Hepatic stellate cell (primary cell): ENCODE measurements at places on chromosomes 13 and 19.

GRCh38 chr19:18636969-18637629, at the start of gene KLHL26:
Gene KLHL26 (plus strand): TSS chr19:18637028. CDS start chr19:18637055, 27 bp downstream.
- DNase-seq = no peak

DNA sequence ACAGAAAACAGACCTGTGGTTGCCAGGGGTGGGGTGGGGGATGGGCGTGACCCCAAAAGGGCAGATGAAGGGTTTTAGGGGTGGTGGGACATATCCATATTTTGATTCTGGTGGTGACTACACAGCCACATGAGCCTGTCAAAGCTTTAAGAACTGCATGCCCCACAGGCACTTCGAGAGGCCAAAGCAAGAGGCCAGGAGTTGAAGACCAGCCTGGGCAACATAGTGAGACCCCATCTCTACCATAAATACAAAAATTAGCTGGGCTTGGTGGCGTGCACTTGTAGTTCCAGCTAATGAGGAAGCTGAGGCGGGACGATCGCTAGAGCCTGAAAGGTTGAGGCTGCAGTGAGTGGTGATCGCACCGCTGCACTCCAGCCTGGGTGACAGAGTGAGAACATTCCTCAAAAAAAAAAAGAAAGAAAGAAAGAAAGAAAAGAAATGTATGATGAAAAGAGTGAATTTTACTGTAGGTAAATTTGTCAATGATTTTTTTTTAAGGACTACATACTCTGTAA, 18.9 kb upstream of the BCL3 start:
- DNase-seq = no peak

DNA sequence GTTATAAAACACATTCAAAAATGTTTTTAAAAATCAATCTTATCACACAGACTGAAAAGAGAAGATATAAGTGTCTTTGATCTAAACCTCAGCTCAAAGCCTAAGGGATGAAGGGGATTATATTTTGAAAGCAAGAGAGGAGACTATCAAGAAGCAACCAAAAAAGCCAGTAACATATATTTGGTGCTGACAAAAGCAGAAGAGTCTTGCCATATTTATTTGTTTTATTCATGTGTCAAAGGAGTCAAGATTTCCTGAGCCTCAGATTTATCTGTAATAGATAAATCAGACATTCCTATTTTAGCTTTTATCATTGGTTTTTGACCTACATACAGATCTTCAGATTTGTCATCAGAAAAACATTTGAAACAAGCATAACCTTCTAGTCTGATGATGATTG, 798.6 kb upstream of the PCDH9 start:
- DNase-seq = no peak

DNA sequence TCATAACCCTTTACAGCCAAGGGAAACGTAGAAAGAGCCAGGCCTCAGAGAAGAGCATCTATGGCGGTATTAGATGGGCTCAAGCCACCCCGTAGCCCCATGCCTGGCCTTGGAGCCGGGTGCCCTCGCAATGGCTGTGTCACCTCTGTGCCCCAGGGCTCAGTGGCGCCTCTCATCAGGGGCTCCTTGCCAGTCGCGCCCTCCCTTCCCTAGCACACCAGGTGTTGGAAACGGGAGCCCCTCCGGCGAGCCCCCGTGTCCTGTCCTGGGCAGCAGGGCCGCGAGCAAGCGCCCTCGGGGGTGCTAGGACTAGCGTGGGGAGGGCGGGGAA, 453 bp downstream of the ZNF256 start:
- DNase-seq = no peak

GRCh38 chr19:795691-796581, 1.3 kb upstream of the PTBP1 start:
- DNase-seq = no peak

DNA sequence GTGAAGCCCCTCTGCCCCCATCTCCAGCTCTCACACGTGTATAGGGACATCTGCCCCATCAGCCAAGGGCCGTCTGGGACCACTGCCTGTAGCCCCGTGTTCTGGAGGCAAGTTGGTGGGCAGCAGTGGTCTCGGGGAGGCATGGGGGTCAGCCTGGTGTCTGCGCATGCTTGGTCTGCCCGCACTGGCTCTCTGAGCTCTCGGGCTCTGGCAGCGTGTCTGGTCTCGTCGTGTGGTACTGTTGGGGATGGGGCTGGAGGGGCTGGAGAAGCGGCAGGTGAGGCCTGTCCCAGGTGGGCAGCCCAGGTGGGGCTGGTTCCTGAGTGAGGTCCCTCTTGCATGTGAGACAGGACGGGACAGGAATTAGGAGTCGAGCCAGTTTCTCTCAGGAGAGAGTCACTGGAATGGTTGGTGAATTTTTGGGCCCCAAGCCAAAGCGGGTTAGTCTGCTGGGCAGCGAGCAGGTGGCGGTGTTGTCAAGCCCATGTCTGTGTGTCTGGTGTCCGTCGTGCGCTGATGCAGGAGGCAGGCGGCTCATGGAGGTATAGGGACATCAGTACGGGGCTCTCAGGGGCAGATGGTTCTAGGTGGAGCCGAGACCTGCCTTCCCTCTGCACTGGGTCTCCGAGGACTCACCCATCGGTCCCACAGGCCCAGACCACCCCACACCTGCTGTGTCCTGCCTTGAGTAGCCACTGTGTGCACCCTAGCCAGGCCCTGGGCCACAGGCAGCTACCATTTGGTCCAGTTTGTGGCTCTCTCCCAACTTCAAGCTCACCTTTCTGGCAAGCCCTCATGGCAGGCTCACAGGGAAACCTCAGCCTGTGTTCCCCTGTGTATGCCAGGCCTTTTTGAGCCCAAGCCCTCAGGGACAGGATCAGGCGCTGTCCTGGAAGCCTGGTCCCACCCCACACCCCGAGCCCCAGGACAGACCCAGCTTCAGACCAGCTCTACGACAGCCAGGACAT, 18.2 kb downstream of the COMP start:
- no peak for DNase-seq

DNA sequence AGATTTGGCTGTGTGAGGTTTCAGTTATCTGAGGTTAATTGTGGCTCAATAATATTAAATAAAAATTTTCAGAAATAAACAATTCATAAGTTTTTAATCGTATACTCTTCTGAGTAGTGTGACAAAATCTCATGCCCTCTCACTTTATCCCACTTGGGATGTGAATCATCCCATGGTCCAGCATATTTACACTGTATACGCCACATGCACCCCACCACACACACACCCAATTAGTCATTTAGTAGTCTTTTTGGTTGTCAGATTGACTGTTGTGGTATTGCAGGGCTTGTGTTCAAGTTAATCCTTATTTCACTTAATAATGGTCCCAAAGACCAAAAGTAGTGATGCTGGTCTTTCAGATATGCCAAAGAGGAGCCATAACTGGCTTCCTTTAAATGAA, 66.4 kb upstream of the PCDH9 start:
- no peak for DNase-seq

- no peak for DNase-seq
Observed at GRCh38 chr13:96785986-96786385, 208.3 kb downstream of the OXGR1 start.

- DNase-seq = no peak
Observed at GRCh38 chr13:40391788-40392187, 274.7 kb downstream of the FOXO1 start.

GRCh38 chr19:6204866-6205723, 69.6 kb downstream of the ACSBG2 start:
- peak; percentile 2 for DNase-seq

GRCh38 chr13:21121616-21122015, 54.7 kb downstream of the SKA3 start:
- DNase-seq = no peak

DNA sequence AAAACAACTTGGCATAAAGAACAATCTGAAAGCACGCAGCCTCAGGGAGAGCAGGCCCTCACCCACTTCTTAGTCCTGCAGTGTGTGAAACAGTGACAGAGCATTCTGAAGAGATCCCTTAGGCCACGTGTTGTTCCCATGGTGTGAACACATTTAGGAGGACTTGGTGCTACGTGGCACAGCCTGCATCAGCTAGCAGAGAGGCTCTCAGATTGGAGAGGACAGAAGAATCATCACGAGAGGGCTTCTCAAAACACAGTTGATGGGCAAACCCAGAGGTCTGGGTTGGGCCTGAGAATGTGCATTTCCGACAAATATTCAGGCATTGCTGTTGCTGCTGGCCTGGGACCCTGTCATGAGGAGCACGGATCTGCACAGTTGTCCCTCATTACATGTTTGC, 26.1 kb upstream of the TFDP1 start:
- no peak for DNase-seq

DNA sequence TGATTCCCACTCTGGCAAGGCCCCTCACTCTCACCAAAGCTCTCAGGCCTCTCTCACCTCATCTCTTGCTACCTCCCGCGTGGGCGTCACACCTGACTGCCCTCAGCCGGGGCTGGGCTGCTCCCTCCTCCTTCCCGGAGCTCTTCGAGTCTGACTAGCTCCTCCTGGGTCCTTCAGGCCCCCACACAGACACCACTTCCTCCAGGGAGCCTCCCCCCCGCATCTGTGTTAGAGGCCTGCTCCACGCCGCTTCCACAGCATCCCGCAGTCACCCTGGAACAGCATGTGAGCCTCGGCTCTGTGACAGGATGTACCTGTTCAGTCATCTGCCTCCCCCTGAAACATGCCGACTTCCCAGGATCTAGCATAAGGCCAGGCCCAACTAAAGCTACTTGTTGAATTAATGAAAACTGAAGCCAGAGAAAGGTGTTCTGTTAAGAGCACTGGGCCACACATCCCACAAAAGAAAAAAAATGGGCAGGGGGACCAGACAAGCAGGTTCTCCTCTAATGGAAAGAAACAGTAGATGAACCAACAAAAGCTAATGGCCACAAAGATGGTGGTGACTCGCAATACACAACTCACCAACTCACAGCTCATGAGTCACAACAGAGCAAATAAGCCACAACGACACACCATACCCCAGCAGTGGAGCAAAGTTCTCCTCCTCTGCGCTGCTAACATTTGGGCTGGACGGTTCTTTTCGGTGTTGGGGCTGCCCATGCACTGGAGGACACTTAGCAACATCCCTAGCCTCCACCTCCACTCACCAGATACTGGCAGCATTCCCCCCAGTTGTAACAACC, 3.0 kb downstream of the PPP6R1 start:
- peak; percentile 47 for DNase-seq

DNA sequence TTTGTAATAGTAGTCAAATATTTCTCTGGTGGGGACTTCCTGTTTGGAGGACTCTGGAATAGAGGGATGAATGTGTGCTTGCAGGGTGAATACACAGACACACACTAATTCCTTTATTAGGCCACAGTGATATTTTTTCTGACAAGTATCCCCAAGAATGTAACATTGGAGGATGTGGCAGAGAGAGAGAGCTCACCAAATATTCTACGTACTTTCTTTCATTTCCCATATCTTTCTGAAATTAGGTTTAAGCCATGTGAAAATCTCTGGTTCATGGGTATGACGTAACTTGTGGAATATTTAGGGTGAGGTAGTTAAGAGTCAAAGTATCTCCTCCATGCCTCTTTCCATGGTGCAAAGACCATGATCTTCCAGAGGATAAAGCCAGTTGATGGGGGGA, 463.4 kb downstream of the DIAPH3 start:
- DNase-seq = peak; percentile 24

DNA sequence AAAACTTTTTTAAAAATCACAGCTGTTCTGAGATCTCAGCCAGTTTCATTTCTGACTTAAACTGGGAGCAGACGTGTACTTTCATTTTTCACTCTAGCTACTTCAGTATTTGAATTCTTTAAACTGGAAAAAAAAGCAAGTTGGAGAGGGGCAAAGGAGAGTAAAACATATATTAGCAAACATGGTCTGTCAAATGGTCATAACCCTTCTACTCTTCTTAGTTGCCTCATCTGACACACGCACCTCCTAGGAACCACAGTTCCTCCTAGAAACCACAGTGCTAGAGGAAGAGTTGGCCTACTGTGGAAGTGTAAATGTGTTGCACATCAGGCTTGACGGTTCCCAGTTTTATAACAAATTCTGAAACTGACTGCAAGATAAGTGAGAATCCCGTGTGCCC, 47.2 kb downstream of the TM9SF2 start:
- DNase-seq = no peak

DNA sequence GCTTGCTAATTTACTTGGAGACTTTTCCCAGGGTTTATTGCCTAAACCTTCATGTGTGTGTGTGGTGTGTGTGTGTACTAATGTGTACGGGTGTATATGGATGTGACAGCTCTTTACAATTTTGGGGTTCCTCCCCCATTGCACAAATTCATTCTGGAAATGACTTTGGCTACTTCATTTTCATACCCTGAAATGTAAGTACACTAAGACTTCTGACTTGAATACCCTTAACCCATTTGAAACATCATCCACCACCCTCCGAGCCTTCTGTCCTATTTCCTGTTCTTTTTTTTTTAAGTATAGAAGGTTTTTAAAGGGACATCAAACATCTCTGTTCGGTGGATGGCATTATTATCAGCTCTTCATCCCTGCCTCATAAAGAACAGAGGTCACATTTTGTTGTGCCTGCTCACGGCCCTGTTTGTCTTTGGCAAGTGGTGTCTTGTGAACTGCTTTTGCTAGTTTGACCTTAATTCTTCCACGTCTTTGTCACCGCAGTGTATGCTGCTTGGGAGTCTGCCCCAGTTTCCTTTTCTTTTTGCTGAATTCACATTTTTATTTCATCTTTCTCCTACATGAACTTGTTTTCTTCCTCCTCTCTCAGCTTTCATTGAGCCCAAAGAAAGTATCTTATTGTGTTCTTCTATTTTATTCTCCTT, 228.3 kb downstream of the FOXO1 start:
- no peak for DNase-seq

GRCh38 chr13:21009036-21009435, 52.4 kb downstream of the LATS2 start:
- no peak for DNase-seq

GRCh38 chr13:50055454-50055853, 40.2 kb downstream of the KCNRG start:
- DNase-seq = no peak

- DNase-seq = no peak
Observed at GRCh38 chr19:55251341-55252081, 7.3 kb downstream of the PPP6R1 start.

- no peak for DNase-seq
Observed at GRCh38 chr19:31145007-31145406, 204.2 kb downstream of the TSHZ3 start.

GRCh38 chr13:33409673-33410510, 124.3 kb upstream of the STARD13 start:
- no peak for DNase-seq

GRCh38 chr19:558770-559439, 13.5 kb upstream of the BSG start:
- no peak for DNase-seq

DNA sequence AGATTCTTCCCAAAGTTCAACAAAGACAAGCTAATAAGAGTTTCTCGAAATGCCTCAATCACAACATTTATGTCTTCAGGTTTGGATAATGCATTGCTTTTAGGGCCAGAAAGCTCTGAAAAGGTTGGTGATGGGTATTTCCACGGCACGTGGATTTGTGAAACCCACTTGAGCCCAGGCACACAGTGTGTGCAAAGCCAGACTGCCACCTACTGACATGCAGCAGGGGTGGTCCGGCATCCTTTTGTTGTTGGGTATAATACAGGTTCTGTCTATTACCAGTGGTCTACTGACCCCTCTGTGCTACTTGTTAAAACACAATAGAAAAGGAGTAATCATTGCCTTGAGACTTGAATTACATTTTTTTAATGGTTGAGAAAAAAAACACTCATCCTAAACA, 225.6 kb downstream of the RAP2A start:
- DNase-seq = no peak

- no peak for DNase-seq
Observed at GRCh38 chr13:72788831-72789230, 6.9 kb downstream of the PIBF1 start.
